Bone marrow (tissue), 2 donors: ENCODE measurements at places on chromosomes 11 and 22.

DNA sequence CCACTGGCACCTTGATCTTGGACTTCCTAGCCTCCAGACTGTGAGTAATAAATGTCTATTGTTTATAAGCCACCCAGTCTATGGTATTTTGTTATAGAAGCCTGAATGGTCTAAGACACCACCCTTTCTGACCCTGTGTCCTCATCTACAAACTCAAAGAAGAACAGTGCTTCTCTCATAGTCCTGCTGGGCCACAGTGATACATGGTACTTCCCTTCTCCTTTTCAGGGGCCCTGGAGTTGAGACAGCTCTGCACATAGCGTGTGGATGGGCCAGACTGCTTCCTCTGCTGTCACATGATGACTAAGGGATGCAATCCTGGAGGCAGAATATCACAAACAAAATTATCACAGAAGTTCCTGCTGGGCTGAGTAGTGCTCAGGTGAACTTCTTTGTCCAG, 5.0 kb downstream of the KCNJ11 start:
- peak; percentile 19 for DNase-seq

- DNase-seq = no peak
Observed at GRCh38 chr22:29937940-29938693, 55.1 kb downstream of the MTMR3 start.

DNA sequence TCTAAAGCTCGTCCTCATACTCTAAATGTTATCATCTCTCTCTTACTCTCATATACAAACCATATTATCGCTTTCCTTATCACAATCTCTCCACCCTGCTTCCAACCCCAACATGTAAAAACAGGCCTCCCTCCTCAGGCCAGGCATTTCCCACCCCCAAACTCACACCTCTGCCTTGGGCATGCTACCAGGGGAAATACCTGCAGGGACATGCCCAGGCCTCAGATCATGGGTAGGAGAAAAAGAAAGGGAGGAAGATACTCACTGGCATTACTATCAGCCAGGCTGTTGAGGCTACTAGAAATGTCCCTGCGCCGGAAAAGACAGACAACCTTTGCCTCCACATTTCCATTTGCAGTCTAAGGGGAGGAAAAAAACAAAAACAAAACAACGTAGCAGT, 1.8 kb downstream of the MTA2 start:
- no peak for DNase-seq

GRCh38 chr11:96111308-96111707, 187.4 kb upstream of the MTMR2 start:
- DNase-seq = no peak

- DNase-seq = no peak
Observed at GRCh38 chr11:92765965-92766371, 203.5 kb upstream of the MTNR1B start.

DNA sequence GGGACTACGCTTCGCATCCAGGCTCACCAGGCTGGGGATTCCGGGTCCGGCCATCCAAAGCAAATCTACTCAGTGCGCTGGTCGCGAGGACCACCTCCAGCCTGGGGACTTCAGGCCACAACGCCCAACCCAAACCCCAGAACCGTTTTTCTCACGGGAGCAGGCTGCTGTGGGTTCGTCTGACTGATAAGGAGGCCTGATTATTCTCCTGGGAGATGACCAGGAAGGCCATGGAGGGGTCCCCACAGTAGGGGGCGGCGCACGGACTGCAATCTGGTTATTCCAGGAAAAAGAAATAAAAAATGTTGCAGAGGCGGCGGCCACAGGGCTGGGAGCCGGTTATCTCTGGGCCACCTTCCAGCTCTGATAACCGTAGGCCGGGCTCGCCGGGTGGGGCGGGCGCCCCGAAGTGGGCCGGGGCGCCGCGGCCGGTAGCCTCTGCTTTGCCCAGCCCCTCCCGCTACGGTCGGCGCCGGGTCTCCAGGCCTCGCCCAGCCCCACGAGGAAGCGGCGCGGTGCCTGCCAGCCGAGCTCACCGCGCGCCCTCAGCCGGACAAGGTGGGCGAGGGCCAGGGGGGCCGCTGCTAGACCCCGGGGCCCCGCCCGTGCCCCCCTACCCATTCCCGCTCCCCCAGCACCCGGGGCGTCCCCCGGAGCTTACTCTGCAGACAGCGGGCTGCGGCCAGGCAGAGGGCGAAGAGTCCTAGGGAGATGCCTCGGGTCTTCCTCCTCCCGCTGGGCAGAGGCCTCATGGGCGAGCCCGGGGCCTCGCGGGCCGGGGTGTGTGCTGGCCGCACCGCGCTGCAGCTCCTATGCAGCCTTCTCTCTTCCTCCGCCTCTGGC, 446 bp downstream of the VSTM5 start:
- DNase-seq = no peak

- no peak for DNase-seq
Observed at GRCh38 chr11:849104-849824, 6.6 kb downstream of the TSPAN4 start.

- no peak for DNase-seq
Observed at GRCh38 chr11:35875466-35875865, 68.4 kb upstream of the LDLRAD3 start.

DNA sequence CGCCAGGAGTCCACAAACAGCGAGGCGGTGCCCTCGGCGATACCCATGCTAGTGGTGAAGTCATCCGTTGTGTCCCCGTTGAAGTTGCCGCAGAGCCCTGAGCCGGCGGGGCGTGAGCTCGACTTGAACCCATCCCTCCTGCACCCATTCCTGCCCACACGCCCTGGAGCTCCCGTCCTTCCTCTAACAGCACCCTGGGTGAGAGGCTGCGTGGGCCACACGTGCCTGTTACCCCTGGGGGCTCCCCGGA, 8.3 kb downstream of the MUC6 start:
- DNase-seq = no peak

GRCh38 chr11:116693593-116694348, 79.0 kb downstream of the BUD13 start:
- no peak for DNase-seq

DNA sequence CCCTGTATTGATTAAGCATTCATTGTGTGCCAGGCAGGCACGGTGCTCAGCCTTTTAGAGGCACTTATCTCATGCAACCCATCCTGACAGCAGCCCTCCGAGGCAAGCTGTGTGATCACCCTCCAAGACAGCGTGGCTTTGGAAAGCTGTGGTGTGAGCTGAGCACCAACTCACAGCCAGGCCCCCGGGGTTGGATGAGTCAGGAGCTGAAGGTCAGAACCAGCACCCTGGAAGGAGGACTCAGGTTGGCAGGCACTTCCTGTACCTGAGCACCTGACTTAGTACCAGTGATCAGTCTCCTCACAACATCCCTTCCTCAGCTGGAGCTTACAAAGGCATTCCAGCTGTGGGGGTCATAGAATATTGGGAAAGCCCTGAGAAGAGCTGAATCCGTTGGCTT, 9.0 kb downstream of the PATZ1 start:
- no peak for DNase-seq

- DNase-seq = no peak
Observed at GRCh38 chr11:113690619-113691569, 15.2 kb downstream of the TMPRSS5 start.

DNA sequence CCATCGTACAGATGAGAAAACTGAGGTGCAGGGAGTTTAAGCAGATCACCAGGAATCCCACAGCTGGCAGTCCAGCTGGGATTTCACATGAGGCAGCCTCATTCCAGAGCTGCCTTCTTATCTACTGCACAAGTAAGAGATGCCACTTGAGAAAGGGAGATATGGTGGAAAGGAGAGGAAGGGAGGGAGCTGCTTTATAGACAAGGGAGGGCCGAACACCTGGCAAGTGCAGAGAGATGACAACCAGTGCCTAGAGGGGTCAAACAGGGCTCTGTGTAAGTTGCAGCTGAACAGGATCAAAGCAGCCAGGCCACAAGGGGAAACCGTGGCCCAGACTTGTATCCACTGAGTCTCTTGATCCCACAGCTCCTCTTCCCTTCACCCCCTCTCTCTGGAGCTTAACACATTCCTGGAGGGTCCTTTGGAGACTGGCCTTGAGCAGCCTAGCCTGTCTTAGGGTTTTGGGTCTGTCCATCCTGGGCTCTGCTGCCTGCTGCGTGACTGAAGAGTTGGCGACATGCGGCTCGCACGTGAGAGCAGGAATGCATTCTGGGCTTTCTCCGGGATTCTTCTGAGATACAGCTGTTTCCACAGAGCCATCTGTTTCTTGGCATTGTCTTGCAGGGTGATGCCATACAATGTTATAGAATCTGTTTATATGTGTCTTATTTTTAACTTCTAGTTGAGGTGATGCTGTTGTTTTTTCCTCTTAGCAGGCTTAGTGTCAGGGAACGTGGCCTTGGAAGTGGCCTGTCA, 268.5 kb upstream of the SYN3 start:
- no peak for DNase-seq

DNA sequence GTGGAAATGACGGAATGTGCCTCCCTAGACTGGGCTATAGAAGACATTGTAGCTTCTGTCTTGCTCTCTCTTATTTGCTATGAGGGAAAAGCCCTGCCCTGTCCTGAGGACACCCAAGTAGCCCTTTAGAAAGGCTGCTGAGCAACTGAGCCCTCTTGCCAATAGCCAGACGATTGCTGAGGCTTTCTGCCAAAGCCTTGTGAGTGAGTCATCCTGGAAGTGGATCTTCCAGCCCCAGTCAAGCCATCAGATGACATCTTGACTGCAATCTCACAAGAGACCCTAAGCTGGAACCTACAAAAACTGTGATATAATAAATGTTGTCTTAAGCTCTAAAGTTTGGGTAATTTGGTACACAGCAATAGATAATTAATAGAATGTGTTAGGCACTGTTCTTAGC, 3.9 kb upstream of the TRAF6 start:
- DNase-seq = no peak

- DNase-seq = no peak
Observed at GRCh38 chr11:116406042-116406441, 366.7 kb downstream of the BUD13 start.

- DNase-seq = no peak
Observed at GRCh38 chr22:49328118-49328475, 499.6 kb downstream of the BRD1 start.

DNA sequence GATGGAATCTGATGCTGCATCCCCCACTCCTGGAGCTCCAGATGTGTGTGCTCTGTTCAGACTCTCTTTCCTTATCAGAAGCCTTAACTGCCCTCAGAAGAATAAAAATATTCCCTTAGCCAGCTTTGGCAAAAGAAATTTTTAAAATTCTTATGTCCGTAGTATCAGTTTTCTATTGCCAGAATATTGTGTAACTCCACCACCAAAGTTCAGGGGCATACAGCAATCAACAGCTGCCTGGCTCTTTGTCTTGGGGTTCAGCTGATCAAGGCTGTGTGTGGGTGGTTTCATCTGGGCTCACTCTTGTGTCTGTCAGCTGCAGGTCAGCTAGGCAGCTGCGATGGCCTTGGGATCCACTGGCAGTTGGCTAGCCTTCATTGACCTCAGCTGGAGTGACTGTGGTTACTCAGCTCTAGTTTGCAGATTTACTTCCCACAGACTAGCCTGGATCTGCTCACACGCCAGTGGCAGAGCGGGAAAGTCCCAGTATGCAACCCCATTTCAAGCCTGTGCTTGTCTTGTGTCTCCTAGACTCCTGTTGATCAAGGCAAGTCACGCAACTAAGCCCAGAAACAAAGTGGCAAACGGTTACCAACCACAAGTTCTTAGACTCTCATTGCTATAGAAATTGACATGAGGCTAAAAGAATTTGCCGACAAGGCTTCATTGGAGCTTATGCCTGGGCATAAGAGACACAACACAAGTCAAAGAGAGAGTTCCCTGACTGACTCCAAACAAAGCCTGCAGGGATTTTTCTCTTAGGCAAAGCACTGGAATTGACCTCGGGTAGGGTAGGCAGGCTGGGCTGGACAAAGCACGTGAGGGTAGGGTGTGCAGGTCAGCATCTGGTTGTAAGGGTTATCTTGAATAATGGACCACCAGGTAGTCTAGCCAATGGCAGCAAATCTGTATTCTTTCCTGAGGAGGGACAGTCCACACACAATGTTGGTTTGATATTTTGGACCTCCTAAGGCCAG, 7.5 kb downstream of the TMEM138 start:
- DNase-seq = no peak

DNA sequence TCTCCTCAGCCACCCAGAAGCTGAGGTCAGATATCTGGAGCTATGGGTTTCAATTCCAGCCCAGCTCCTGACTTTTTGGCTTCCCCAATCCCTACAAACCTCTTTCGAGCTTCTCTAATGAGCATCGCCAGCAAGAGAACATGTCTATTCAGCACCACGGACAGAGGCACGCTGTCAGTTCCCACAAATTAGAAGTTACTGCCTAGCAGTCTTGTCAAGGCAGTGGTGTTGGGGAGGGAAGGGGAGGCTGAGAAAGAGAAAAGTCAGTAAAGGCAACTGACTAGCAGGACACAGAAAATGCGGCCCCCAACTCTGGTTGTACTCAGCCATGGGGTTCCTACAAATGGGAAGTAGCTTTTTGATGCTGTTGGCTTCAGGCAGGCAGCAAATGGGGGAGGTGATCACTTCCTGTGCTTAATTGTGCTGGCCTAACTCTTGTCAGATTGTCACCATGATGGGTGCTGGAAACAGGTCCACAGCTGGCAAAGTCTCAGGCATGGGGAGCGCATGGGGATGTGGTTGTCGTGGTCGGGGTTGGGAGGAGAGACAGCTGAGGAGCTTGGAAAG, 205.9 kb downstream of the ST3GAL4 start:
- no peak for DNase-seq

- no peak for DNase-seq
Observed at GRCh38 chr11:2528301-2529050, 83.7 kb downstream of the KCNQ1 start.

DNA sequence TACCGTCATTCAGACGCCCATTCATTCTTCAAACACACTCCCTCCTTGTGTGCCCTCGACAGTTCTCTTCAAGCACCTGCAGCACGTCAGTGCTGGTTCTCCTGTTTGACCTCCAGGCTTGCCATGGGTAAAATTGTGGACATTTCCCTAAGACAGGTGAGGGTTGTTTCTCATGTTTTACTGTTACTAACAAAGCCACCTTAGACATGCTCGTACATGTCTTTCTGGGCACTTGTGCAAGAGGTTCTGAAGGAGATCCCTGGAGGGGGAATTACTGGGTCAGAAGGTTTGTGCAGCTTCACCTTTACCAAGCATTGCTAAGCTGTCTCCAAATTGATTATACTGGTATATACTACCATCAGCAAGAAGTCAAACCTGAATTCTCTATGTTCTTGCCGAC, 189.7 kb upstream of the TMEM45B start:
- no peak for DNase-seq

DNA sequence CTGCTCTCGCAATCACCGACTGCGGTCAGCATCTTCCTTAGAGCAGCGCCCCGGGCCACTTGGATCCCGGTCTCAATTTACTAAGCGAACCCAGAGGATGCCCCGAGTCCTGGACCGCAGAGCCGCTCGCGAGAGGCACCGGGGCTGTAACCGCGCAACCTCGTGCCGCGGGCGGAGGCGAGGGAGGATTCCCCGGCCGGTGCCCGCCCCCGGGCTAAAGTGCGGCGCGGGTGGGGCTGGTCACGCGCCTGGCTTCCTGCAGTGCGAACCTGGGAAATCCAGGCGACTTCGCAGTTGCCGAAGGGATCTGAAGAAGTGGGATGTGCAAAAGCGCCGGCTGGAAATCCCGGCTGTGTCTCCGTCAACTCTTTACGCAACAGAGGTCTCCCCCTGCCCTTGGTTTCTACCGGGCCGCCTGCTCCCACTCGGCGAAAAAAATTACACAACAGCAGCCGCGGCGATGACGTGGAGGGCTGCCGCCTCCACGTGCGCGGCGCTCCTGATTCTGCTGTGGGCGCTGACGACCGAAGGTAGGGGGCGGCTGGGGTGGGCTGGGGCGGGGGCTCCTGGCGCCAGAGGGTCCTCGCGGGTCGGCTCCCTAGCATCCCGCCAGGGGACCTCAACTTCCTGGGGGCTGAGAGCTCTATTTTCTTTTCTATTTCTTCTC, at the start of gene NCR3LG1:
Gene NCR3LG1, plus strand, starts transcription at position 291 of the 667 bp plus-strand sequence. Its CDS starts 170 bp downstream, at position 461.
- DNase-seq = peak; percentile 58

GRCh38 chr11:71249301-71249700, 3.1 kb downstream of the SHANK2 start:
- DNase-seq = no peak

GRCh38 chr11:64888729-64889511, 10.5 kb upstream of the EHD1 start:
- DNase-seq = no peak
